ENCODE measurements at places on chromosomes 5 and 9. TPM values are rescaled to one million over a fixed set of nuclear protein-coding genes. Genes with fewer than 3 reads are reported as not detected.

DNA sequence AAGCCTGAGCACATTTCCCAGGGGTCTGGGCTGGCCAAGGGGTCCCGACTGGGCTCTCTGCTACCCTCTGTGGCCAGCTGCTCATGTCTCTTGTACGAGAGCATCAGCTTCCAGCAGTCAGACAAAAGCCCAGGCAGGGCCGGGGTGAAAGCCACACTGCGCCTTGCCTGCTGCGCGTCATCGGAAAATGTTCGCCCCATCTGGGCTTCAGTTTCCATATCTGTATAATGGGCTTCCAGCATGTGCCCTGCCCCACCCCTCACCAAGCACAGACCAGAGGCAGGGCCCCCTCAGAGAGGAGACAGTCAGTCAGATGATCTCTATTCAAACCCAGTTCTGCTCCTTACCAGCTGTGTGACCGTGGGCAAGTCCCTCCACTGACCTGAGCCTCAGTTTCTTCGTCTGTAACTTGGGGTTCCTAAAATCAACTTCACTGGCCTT, 8.0 kb upstream of the GRHPR start:
- DNase-seq = no peak
- no peak overlapping the region for H3K4me3 ChIP-seq
- no peak overlapping the region for H3K27ac ChIP-seq
- no peaks in the 10 kb centered on the region for H3K36me3 ChIP-seq

GRCh38 chr9:21331676-21332402, 3.4 kb downstream of the KLHL9 start:
- H3K27me3 ChIP-seq = no peaks in the 10 kb centered on the region
- H3K4me3 ChIP-seq = peak overlapping the region; percentile 17
- H3K36me3 ChIP-seq = peaks cover 44% of the 10 kb centered on the region
- DNase-seq = no peak
- H3K4me1 ChIP-seq = peaks cover 43% of the 10 kb centered on the region
- no peak overlapping the region for H3K27ac ChIP-seq

DNA sequence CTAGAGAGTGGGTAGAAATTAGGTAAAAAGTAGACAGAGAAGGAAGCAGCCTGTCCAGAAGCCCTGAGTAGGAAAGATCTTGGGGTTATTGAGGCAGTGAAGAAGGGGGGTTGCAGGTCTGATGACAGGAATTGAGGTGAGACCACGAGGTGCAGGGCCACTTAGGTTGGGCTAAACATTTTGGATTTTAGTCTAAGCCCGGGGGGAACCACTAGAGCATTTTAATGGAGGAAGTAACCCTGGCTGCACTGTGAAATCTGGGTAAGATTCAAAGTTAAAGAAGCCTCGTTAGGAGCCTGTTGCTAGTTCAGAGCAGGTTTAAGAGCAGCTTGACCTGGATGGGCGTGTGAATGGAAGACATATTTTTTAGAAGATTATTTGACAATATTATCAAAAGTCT, 38.3 kb downstream of the MAP3K1 start:
- peak overlapping the region; percentile 3 for H3K27ac ChIP-seq
- no peak overlapping the region for H3K4me3 ChIP-seq
- DNase-seq = no peak
- H3K27me3 ChIP-seq = no peaks in the 10 kb centered on the region

DNA sequence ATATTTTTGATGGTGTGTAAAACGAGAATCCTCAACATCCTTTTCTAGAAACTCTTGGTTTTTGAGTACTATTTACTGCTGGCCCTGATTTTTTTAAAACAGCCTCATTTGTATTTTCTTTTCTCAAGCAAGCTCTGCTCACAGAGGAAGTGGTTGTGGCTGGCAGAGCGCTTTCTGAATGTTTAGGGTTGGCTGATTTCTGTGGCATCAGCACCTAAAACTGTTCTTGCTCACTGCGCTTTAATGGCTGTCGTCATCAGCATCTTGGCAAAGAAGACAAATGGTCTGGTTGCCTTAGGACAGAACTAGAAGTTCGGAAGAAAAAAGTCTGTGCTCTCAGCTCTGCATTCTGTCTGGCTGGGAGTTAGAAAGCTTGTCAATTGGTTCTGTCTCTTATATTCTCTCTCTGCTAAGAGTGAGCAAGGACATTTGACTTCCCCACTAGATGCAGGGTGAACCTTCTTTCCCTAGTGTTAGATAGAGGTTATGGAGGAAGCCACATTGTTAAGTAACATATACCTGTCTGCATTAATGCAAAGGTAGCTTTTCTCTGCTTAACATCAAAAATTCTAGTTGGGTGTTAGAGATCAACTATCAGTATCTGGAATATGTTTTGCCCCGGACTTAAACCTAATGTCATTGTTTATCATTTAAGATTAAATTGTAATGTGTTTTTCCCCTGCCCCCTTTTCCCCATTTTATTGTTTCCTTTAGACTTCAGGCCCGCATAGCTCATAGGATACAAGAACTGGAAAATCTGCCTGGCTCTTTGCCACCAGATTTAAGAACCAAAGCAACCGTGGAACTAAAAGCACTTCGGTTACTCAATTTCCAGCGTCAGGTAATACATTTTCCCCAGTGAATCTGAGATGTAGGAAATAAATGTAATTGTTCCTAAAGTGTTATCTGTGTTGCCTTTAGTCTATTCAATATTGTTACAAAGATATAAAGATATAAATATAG, 39.0 kb downstream of the SMARCA2 start:
- peaks cover 42% of the 10 kb centered on the region for H3K36me3 ChIP-seq
- H3K4me1 ChIP-seq = peaks cover 28% of the 10 kb centered on the region
- H3K27ac ChIP-seq = peak overlapping the region; percentile 50
- H3K27me3 ChIP-seq = no peaks in the 10 kb centered on the region

DNA sequence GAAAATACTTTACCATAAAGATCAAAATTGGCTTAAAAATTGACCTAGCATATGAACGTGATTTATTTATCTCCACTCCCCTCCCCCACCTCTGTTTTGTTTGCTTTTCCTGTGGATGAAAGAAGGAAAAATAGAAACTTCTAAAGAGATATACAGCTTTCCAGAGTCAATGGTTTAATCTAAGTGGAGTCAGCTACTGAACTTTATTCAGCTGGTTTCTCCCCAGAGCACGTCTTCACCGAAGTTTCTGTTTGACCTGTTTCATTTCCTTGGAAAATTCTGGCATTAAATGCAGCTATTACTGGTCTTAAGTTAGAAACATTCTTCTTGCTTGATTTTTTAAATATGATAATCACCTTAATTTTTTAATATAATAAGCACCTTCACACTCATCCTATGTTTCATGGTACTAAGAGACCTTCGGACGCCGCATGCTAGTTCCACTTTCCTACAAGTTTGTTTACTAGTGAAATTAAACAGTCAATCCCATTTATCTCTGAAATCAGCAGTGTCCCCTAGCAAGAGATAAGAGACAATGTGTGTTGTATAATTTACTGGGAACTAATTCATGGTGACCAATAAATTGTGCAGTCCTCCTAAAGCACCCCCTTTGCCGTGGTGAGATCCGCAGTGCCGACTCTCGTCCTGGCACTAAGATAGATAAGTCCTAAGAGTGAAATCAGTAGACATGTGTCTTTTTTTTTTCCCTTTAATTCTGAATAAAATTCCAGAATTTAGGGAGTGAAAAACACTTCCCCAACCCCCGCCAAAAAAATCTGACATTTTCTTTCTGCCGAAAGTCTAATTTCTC, 89.9 kb downstream of the ARL15 start:
- H3K4me3 ChIP-seq = no peak overlapping the region
- H3K4me1 ChIP-seq = no peaks in the 10 kb centered on the region
- no peaks in the 10 kb centered on the region for H3K36me3 ChIP-seq
- peaks cover 4% of the 10 kb centered on the region for H3K27me3 ChIP-seq

- no peak for DNase-seq
- no peaks in the 10 kb centered on the region for H3K4me1 ChIP-seq
- peaks cover 3% of the 10 kb centered on the region for H3K27me3 ChIP-seq
- H3K27ac ChIP-seq = no peak overlapping the region
- H3K36me3 ChIP-seq = no peaks in the 10 kb centered on the region
- H3K4me3 ChIP-seq = no peak overlapping the region
Measured at GRCh38 chr5:54463713-54464112, 8.2 kb downstream of the HSPB3 start.

DNA sequence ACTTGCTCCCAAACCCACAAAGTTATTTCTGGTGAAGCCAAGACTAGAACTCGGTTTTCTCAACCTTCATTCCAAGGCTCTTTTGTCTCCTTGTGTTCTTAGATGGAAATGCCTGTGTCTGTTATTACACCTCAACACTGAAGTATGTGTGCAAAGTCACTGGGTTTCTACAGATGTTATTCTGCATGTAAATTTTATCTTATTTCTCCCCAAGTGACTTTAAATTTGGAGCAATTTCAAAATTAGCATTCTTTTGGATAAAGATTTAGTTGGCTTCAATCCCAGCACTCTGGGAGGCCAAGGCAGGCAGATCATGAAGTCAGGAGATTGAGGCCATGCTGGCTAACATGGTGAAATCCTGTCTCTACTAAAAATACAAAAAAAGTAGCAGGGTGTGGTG, 104.4 kb upstream of the GNA14 start:
- no peak overlapping the region for H3K4me3 ChIP-seq
- no peak overlapping the region for H3K27ac ChIP-seq
- H3K27me3 ChIP-seq = no peaks in the 10 kb centered on the region
- H3K4me1 ChIP-seq = peaks cover 16% of the 10 kb centered on the region
- H3K36me3 ChIP-seq = peaks cover 5% of the 10 kb centered on the region
- DNase-seq = no peak

DNA sequence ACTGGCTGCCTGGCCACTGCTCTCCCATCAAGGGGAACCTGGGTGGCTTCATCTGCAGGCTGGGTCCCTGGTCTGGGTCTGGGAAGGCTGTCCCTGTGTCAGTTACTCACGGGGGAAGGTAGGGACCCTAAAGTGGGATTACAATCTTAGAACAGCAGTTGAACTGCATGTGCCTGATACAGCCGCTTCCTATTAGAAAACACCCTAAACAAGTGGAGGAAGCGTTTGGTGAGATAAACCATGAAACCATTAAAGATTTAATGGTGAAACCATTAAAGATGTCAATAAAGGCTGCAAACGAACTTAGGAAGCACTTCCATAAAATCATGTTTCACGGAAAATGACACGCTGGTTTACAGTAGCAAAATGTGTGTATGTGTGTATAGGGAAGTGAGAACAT, 2.5 kb upstream of the GFI1B start:
- no peak overlapping the region for H3K4me3 ChIP-seq
- no peak for DNase-seq
- H3K4me1 ChIP-seq = no peaks in the 10 kb centered on the region
- peaks cover 40% of the 10 kb centered on the region for H3K27me3 ChIP-seq

DNA sequence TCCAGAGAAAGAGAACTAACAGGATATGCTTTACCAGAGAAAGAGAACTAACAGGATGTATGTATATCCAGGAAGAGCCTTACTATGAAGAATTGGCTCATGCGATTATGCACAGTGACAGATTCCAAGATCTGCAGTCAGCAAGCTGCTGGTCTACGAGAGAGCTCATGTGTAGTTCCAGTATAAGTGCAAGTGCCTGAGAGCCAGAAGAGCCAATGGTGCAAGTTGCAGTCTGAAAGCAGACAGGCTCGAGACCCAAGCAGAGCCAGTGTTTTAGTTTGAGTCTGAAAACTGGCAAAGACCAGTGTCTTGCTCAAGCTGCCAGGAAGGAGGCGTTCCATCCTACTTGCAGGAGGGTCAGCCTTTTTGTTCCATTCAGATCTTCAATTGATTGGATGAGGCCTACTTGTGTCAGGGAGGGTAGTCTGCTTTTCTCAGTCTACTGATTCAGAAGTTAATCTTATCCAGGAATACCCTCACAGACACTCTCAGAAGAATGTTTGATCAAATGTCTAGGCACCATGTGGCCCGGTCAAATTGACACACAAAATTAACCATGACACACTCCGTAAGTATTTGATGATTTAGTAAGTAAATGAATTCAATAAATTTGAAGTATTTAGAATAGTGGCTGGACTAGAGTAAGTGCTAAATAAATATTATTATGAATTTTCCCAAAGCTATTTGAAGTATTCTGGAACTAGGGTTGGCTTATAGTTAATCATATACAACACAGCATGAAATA, 372.1 kb upstream of the SGCD start:
- DNase-seq = no peak
- no peaks in the 10 kb centered on the region for H3K27me3 ChIP-seq

GRCh38 chr5:17356551-17356950, 139.1 kb downstream of the BASP1 start:
- H3K36me3 ChIP-seq = no peaks in the 10 kb centered on the region
- no peak overlapping the region for H3K27ac ChIP-seq
- no peak overlapping the region for H3K4me3 ChIP-seq
- no peak for DNase-seq
- no peaks in the 10 kb centered on the region for H3K4me1 ChIP-seq

TTC16 gene
- not detected for total RNA-seq

OLFM1 gene
- 0.19 TPM for total RNA-seq

CCDC152 gene
- total RNA-seq = 6.6 TPM

BNC2 gene
- not detected for total RNA-seq

CNTNAP3B gene
- not detected for total RNA-seq

Data from activated CD4-positive, alpha-beta T cell treated with anti-CD3 and anti-CD28 coated beads, Interleukin-2, amount 10 ng/mL, durations not matched to agents 24 days and 14 days (primary cell).